ENCODE measurements at places on chromosomes 7 and 10.

- DNase-seq: no peak
Observed at GRCh38 chr7:106729720-106730385, 68.9 kb upstream of the CCDC71L start.

DNA sequence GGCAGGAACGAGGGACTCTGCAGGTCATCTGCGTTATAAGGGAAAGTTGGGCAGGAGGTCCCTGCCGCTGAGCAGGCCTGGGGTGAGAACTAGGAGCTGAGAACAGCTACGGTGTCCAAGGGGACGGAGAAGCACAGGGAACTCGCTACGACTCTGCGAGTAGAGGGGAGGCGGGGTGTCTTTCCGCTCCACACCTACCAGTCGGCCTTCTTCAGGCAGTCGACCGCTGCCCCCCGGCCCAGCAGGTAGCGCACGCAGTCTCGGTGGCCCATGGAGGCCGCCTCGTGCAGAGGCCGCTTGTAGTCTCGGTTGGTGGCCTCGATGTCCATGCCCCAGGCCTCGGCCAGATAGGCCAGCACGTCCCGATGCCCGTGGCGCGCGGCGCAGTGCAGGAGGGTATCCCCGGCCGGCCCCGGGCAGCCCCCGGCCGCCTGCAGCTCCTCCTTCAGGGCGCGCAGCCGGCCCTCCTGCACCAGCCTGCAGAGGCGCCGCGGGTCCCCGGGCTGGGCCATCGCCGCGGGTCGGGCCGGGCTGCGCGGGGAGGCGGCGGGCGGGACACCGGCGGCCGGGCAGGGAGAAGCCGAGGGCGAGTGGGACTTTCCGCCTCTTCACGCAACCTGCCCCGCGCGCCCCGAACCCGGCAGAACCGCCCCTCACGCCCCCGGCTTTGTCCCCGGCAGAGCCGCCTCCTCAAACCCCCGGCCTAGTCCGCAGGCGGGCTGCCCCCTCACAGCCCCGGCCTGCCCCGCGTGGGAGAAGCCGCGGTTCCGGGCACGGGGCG, 660 bp downstream of the ANKRD16 start:
- DNase-seq: no peak

DNA sequence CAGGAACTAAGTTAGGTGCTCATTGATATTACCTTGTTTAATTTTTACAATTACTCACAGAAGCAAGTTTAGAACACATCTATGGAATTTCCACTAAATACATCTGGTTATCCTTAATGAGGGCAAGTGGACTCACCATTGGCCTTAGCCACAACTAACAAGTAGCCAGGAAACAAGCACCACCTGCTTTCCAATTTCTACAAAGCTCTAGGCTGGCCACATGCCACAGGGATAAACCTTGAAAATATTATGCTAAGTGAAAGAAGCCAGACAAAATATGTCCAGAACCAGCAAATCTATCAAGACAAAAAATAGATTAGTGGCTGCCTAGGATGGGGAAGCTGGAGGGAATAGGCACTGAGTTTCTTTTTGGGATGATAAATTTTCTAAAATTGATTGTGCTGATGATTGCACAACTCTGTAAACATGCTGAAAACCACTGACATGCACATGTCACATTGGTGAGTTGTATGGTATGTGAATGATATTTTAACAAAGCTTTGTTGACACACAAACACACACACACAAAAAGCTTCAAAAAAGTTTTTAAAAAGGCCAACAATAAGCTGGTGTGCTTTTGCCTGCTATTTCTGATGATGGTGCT, 179.4 kb downstream of the CPEB3 start:
- DNase-seq: no peak

DNA sequence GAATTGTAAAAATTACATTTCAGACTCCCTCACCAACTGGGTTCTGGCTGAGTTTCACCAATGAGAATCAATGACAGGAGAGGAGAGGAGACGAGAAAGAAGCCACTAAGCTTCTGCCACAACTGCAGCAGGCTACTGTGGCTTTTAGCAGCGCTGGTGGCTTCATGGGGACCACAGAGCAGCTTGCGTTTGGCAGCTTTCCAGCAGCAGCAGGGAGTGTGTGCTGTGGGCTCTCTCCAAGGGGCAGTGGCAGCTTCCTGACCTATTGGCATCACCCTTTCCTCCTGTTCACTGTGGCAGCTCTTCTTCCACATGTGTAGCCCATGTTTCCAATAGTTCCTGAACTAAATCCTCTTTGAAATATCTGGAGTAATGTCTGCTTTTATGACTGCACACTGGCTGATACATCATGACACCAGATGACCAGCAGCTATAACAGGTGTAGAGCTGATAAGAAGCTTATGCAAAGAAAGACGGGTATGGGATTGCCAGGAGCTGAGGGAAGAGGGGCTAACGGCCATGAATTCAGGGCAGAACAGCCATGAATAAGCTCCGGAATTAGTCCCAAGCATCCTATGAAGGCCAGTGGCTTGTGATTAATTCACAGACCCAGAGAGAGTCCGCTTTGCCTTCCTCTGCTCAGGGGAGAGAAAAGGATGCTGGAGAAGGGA, 46.8 kb downstream of the KCNH2 start:
- DNase-seq: no peak

- no peak for DNase-seq
Observed at GRCh38 chr7:146000882-146001281, 115.7 kb upstream of the CNTNAP2 start.

GRCh38 chr10:133525444-133525843, 1.7 kb upstream of the CYP2E1 start:
- no peak for DNase-seq

DNA sequence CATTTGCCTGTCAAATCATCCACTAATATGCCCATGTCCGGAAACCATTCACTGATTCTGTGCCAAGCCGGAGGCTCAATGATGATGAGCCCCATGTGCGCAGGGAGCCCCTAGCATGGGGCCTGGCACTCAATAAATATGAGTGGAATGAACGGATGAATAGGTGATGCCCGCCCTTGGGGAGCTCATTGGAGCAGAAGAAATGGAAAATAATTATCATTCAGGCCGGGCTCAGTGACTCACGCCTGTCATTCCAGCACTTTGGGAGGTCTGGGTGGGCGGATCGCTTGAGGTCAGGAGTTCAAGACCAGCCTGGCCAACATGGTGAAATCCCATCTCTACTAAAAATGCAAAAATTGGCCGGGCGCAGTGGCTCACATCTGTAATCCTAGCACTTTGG, 11.0 kb downstream of the RHBDD2 start:
- DNase-seq: no peak

GRCh38 chr7:156842740-156843140, 50.2 kb downstream of the LMBR1 start:
- no peak for DNase-seq

GRCh38 chr10:79940431-79940830, 8.5 kb downstream of the SFTPD start:
- no peak for DNase-seq

GRCh38 chr7:22681312-22681711, 45.7 kb upstream of the IL6 start:
- DNase-seq: no peak

- DNase-seq: no peak
Observed at GRCh38 chr7:128827248-128827958, 2.8 kb upstream of the FLNC start.

DNA sequence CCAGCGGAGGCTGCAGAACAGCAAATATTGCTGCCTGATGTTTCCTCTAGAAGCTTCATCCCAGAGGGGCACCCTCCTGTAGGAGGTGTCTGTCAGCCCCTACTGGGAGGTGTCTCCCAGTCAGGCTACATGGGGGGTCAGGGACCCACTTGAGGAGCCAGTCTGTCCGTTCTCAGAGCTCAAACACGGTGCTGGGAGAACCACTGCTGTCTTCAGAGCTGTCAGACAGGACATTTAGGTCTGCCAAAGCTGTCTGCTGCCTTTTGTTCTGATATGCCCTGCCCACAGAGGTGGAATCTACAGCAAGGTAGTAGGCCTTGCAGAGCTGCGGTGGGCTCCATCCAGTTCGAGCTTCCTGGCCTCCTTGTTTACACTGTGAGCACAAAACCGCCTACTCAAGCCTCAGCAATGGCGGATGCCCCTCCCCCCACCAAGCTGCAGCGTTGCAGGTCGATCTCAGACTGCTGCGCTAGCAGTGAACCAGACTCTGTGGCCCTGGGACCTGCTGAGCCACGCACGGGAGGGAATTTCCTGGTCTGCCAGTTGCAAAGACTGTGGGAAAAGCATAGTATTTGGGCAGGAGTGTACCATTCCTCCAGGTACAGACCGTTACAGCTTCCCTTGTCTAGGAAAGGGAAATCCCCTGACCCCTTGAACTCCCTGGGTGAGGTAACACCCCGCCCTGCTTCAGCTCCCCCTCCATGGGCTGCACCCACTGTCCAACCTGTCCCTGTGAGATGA, 17.7 kb upstream of the MINDY3 start:
- DNase-seq: no peak

GRCh38 chr7:72042855-72043254, 369.3 kb downstream of the CALN1 start:
- DNase-seq: no peak

- DNase-seq: peak; percentile 44
Observed at GRCh38 chr10:98269435-98269912, 1.5 kb upstream of the LOXL4 start.

DNA sequence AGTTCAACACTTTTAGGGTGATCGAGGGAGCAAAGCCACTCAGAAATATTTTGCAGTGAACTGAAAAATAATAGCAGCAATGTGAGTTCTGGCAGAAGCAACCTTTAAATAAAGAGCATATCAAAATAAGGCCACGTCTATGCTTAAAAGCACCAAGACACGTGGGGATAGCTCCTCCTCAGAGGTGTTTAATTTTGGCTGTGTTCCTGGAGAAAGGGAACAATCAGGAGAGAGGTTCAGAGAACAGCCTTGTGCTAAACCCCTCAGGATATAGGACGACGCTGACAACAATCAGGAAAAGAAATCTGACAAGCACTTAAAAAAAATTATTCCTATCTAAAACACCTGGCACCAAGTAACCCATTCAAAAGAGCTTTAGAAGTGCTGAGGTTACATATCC, 471.9 kb upstream of the CELF2 start:
- no peak for DNase-seq

DNA sequence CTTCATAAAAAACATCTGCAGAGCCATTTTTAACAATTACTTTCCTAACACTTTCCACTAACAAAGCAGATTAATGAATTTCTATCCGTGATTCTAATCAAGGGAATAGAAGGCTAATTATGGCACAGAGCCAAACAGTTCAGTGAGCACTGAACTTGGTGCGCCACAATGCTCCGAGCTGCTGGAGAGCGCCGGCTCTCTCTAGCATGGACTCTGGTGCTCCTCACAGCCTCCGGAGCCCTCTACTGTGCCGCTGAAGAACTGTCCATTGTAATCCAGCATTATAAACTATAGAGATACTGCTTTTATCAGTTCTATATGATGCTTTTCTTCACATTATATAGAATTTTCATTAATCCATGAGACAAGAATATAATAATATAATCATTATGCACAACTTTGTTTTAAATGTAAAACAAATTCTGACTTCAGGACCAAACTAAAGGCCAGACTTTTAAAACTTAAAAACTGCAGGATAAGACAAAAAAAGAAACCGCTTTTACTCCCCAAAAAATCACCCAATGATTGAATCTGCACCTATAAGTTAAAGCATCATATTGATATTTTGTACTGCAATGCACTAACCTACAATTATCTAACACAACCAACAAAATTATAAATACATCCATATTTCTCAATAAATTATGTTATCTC, 123.6 kb downstream of the RNF32 start:
- DNase-seq: no peak

DNA sequence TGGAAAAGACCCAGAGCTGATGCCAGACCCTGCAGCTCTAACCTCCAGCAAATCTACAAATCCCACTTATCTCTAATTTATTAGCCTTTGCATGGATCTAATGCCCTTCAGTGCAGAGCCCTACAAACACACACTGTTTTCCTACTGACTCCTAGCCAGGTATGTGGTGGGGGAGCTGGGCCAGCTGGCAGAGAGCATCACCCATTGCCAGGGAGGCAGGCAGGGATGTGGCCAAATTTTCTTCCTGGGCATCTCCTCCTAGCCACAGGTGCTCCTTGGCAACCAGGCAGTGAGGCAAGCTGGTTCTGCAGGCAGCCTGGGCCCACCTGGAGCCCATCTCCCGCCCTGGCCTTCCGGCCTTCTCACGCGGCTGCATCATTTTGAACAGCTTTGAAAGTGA, 55.9 kb upstream of the EMX2 start:
- DNase-seq: no peak

- no peak for DNase-seq
Observed at GRCh38 chr10:124068929-124069328, 24.5 kb downstream of the CHST15 start.

GRCh38 chr10:113335592-113335991, 217.3 kb upstream of the HABP2 start:
- no peak for DNase-seq

- no peak for DNase-seq
Observed at GRCh38 chr7:86768394-86768793, 124.7 kb downstream of the GRM3 start.

DNA sequence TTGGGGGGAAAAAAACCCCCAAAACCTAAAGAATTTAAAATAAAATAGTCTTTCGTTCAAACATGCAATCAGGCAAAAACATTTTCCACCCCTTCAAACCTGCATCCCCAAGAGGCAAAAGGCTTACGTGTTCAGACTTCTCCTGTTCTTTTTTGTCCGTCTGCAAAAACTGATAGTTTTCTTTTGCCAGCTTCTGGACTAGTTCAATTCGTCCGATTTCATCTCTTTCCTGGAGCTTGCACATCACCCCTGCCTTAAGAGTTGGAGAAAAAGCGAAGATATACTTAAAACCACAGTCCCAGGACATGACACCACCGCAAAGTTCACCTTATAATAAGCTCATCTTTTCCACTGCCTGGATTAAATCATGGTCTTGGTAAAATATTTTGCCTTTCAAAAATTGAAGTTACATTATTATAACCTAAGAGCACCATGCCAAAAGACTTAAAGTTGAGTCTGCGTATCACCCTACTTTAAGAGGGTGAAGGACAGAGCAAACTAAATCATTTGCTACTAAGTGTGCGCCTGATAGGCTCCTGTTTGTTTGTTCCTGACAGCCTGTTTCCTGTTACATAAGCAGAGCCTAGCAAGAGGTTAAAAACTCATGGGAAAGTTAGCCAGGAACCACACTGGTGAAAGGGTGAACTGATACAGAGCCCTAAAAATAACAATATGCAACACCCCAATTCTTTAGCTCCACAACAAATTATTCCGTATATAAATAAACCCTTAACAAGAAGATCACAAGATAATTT, 137.0 kb downstream of the RAPGEF5 start:
- no peak for DNase-seq

DNA sequence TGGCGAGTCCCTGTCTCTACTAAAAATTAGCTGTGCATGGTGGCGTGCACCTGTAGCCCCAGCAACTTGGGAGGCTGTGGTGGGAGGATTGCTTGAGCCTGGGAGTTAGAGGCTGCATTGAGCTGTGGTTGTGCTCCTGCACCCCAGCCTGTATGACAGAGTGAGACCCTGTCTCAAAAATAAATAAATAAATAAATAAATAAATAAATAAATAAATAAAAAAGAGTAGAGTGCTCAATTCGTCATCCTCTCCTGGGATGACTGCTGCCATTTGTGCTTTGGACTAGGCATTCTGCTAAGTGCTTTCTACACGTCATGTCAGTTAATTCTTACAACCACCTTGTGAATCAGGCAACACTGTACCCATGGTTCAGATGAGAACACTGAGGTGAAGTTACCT, 130.6 kb downstream of the DOCK1 start:
- DNase-seq: no peak

GRCh38 chr10:24343686-24344085, 134.7 kb downstream of the KIAA1217 start:
- DNase-seq: no peak

All from BJ (cell line).